ENCODE measurements at places on chromosomes 4 and X.

GRCh38 chr4:141021397-141022110 is 111.7 kb downstream of the RNF150 start:
- H3K27ac ChIP-seq, result peak overlapping the region; percentile 29
- no peaks in the 10 kb centered on the region for H3K27me3 ChIP-seq
- no peaks in the 10 kb centered on the region for H3K4me1 ChIP-seq
- no peak overlapping the region for H3K4me3 ChIP-seq

DNA sequence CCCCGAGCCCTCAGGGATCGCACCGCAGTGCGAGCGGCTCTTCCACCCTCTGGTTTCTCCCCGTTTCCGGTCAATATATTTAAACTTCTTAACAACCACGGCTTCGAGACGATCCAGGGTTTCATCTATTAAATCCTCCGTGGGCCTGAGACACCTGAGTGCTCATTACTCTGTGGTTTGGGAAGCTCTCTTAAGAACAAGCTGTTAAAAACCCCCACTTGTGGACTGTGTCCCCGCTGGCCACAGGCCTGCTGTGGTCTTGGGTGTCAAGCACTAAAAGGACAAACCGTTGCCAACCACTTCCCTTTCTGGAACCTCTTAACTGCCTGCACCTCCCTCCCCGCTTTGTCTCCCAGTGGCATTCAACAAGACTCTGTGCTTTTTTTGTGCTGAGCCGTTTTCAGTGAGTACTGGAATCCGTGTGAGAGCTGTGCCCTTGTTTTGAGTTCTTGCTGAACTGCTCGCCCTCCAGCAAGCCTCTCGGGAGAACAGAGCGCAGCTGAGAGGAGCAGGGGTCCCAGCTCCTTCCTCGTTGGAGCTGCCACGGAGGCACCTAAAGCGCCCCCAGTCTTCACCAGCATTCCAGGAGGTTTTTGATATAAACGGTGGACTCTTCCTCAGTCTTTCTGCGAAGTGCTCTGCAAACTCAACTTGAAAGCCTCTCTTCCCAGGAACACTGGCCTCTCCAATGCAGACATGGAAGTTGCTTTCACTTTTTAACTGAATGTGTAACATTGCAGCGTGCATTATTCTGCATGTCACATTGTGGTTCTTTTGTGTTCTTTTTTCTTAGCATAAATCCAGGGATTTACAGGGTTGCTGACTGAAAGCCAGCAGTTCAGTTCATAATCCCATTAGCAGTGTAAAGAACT is 691 bp upstream of the IGFBP7 start:
- H3K4me3 ChIP-seq, result peak overlapping the region; percentile 92
- no peaks in the 10 kb centered on the region for H3K36me3 ChIP-seq
- no peaks in the 10 kb centered on the region for H3K27me3 ChIP-seq
- peaks cover 7% of the 10 kb centered on the region for H3K4me1 ChIP-seq
- H3K27ac ChIP-seq, result peak overlapping the region; percentile 98

DNA sequence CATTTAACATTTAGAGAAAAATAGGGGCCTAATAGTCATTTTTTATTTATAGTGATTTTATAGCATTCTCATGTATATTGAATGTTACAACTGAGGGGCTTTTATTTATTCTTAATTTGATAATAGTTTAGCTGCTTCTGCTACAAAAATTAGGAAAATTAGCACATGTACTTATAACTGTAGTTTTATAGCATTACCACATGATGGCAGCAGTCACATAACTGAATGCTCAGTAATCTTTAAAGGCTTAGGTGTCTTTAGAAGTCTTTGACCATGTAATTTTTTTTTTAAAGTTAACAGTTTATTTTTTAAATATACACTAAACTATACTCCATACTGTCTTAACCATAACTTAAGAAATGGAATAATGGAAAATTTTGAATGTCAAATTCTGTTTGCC is 136.6 kb downstream of the STAG2 start:
- H3K27ac ChIP-seq, result no peak overlapping the region
- no peaks in the 10 kb centered on the region for H3K4me1 ChIP-seq
- no peak overlapping the region for H3K4me3 ChIP-seq
- H3K27me3 ChIP-seq, result no peaks in the 10 kb centered on the region

- no peak overlapping the region for H3K27ac ChIP-seq
- H3K4me3 ChIP-seq, result no peak overlapping the region
- DNase-seq, result no peak
- H3K4me1 ChIP-seq, result no peaks in the 10 kb centered on the region
- no peaks in the 10 kb centered on the region for H3K36me3 ChIP-seq
- H3K27me3 ChIP-seq, result no peaks in the 10 kb centered on the region
Measured at GRCh38 chr4:92074839-92075238, 228.9 kb upstream of the GRID2 start.

DNA sequence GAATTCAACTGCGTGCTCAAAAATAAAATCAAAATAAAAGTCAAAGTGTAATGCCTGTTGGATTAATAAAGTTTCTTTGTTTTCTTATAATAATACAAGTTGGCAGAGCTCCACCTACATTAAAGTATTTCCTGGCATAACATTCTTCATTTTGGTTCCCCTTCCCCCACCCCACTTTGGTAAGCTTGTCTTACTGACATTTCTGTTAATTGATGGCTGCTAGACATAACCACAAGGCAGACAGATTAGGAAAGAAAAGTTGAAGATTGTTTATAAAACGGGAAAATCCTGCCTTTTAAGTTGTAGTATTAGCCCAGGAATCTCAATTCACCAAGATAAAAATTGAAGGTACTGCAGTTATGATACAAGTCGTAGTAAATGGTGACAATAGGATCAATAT is 246.5 kb upstream of the RPS6KA3 start:
- no peak overlapping the region for H3K4me3 ChIP-seq
- DNase-seq, result no peak
- no peaks in the 10 kb centered on the region for H3K36me3 ChIP-seq
- no peaks in the 10 kb centered on the region for H3K4me1 ChIP-seq

DNA sequence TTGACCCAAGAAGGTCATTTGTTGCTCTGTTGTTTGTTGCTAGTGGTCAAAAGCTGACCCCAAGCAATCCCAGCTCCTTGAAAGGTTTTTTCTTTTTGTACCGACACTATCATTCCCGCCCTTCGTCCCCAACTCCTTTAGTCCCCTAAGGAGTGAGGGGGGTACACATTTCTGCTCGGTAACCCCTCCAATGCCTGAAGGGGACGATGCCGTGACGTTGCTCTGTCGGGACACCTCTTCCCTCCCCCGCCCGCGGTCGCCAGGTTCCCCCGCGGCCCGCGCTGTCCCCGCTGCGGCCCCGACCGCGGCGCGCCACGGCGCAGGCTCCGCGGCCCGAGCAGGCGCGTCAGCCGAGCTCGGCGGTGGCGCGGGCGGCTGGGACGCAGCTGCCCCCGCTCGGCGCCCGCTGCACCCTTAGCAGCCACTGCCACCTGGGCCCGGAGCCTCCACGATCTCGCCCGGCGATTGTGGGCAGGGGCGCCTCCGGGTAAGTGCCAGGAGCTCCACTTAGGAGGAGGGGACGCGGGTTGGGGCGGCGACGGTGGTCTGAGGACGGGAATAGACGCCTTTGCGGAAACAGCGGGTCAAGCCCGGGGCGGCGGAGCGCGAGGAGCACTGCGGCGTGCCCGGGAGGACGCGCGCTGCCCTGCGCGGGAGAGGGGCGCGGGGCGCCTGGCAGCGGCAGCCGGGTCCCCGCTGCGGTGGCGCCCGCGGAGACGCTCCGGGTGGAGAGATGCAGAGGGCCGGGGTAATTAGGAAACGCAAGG is at the start of gene GLRB:
Gene GLRB, plus strand, starts transcription at position 340 of the 767 bp plus-strand sequence. CDS start 1,875 bp downstream, outside the sequence.
- H3K36me3 ChIP-seq, result no peaks in the 10 kb centered on the region
- peaks cover 4% of the 10 kb centered on the region for H3K27me3 ChIP-seq
- peak; percentile 20 for DNase-seq
- H3K4me3 ChIP-seq, result peak within 1 kb of the TSS; percentile 53
- H3K4me1 ChIP-seq, result no peaks in the 10 kb centered on the region
- H3K27ac ChIP-seq, result no peak within 1 kb of the TSS
